Fibroblast of villous mesenchyme (primary cell): ENCODE measurements at places on chromosomes 5 and 9. TPM values are rescaled to one million over a fixed set of nuclear protein-coding genes. Genes with fewer than 3 reads are reported as not detected.

NUDT12 gene
- 12.9 and 19.9 TPM in 2 replicates for total RNA-seq

CORO2A gene
- 0.32 and 2.2 TPM in 2 replicates for total RNA-seq

ST8SIA4 gene
- total RNA-seq: 3.5 and 4.8 TPM in 2 replicates

CER1 gene
- not detected in 2 replicates for total RNA-seq

ADRA1B gene
- under 0.01 and 0.43 TPM in 2 replicates for total RNA-seq

EPB41L4B gene
- under 0.01 and 0.32 TPM in 2 replicates for total RNA-seq

HAPLN1 gene
- total RNA-seq: 0.43 and 3.9 TPM in 2 replicates

CD14 gene
- 0.97 and 2.2 TPM in 2 replicates for total RNA-seq

PCDHB8 gene
- under 0.01 TPM in 2 replicates for total RNA-seq

PDCD1LG2 gene
- total RNA-seq: 31.6 and 59.6 TPM in 2 replicates

C5orf58 gene
- total RNA-seq: not detected in 2 replicates

ITK gene
- 1.3 TPM in 1 of 2 replicates, not detected in the other for total RNA-seq

SMIM33 gene
- not detected in 2 replicates for total RNA-seq

PDLIM4 gene
- 42.8 and 97.2 TPM in 2 replicates for total RNA-seq

SPAAR gene
- total RNA-seq: not detected in 2 replicates

SLC27A6 gene
- total RNA-seq: under 0.01 and 0.32 TPM in 2 replicates

MAMDC4 gene
- total RNA-seq: 1.6 and 3.0 TPM in 2 replicates

ZNF608 gene
- 2.6 and 8.4 TPM in 2 replicates for total RNA-seq

KIAA1191 gene
- 65.4 and 107 TPM in 2 replicates for total RNA-seq

FSTL4 gene
- under 0.01 TPM in 1 of 2 replicates, not detected in the other for total RNA-seq

TMEM174 gene
- not detected in 2 replicates for total RNA-seq

PAIP1 gene
- total RNA-seq: 91.2 and 123 TPM in 2 replicates

APBA1 gene
- 11.2 and 11.6 TPM in 2 replicates for total RNA-seq

ACTBL2 gene
- 0.43 and 0.97 TPM in 2 replicates for total RNA-seq

TEK gene
- 12.5 and 25.8 TPM in 2 replicates for total RNA-seq

RNF208 gene
- under 0.01 TPM in 1 of 2 replicates, not detected in the other for total RNA-seq

RPL37 gene
- total RNA-seq: 247 and 971 TPM in 2 replicates
